ENCODE measurements at places on chromosomes 1 and 21.

DNA sequence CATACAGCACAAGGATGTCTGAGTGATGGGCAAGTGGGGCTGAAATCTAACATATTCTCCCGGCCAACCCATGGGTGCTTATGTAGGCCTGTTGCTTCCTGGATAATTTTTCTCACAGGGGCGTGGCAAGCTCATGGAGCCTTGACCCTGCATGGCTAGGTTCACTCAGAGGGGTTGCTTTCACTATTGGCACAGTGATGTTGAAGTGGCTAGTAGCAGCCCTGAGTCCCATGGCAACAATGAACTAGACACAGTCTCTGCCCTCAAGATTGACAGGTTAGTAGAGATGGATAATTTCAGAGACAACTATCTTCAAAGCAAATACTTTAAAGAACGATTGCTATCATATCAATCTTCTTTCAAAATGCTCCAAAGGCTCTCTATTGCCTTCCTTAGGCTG lies 6.5 kb upstream of the MAB21L3 start:
- no peak for DNase-seq

DNA sequence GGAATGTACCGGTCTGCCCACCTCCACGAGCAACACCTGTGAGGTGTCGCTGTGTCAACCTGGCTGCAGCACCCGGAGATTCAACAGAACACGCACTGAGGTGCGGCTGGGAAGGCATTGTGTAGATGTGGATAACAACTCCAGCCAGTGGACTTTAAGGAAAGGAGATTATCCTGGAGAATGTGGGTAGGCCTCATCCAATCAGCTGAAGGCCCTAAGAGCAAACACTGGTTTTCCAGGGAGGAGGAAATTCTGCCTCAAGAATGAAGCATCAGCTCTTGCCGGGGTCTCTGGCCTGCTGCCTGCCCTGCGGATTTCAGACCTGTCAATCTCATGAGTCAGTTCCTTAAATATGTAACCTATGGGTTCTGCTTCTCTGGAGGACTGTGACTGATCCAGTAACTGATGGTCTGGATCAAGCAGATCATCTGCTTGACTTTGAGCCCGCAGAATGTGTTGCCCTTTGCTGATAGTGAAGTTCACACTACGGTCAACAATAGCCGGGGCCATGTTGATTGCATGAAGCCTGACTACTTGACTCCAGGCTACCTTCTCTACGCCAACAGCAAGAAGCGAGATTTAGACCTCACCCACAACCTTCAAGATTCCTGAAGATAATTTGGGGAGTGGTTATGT lies 15.9 kb upstream of the PRDM15 start:
- DNase-seq: no peak

- DNase-seq: no peak
Observed at GRCh38 chr21:15455819-15456462, 273.8 kb upstream of the USP25 start.

DNA sequence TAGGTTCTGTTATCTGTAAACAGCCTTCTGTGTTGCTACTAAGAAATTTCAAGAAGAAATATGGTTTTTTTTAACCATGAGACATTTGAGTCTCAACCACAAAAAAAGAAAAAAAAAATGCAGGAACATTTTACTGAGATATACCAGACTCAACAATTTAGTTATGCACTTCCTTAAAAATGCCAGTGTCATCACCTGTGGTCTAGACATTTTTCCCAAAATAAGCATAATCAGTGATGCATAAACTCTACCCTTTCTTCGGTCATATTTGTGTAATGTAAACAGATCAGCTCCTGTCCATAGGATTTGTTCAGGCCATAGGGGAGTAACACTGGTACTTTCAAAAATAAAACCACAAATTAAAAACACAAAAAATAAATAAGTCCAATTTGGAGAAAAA lies 122.6 kb upstream of the TNFSF4 start:
- DNase-seq: peak; percentile 57

DNA sequence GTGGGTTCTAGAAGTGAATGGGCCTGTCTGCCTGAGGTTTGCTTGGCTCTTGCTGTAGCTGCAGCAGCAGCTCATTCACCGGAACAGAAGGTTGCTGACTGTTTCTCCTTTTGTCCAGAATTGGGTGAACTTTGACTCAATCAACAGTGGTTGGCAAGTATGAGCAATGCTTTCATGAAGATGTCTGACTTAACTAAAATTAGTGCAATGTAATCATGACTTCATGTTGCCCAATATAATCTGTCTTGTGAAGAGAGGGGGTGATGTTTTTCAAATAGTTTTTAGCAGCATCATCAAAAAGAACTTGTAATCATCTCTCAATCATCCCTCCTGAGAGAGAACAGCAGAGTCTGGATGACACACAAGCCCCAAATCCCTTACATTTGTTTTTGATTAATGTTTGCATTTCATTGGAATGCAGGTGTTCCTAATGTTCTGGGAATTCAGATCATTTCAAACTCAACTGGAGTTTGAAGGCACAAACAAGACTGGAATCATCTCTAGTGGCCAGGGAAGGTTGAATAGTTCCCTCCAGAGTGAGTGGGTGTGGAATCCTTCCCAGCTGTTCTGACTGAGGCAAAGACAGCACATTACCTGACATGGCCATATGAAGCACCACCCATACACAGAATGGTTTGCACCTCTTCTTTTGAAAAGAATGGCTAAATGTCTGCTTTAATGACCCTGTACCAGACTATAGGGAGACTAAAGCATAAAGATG lies 82.9 kb downstream of the HLX start:
- DNase-seq: no peak

- no peak for DNase-seq
Observed at GRCh38 chr1:230094746-230095145, 27.7 kb downstream of the GALNT2 start.

GRCh38 chr21:42039911-42040351 lies 29.8 kb upstream of the ZBTB21 start:
- DNase-seq: no peak

GRCh38 chr1:2320006-2320405 lies 71.3 kb downstream of the MORN1 start:
- no peak for DNase-seq

- DNase-seq: no peak
Observed at GRCh38 chr1:41835485-41835884, 83.2 kb downstream of the HIVEP3 start.

DNA sequence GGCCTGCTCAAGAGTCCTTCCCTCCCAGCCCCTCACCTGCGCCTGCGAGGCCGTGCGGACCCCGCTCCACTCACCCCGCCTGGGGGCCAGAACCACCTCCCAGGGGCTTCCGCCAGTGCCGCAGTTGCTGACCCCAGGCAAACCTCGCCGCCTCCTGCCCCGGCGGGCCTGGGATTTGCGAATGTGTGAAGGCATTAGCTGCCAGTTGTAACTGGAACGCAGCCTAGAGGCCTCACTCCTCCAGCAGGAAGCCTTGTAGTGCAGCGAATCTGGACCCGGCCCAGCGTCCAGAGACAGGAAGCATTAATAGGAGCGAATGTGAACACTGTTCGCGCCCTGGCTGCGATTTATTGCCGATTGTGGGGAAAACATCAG lies 140.9 kb upstream of the ARHGEF16 start:
- DNase-seq: no peak

- DNase-seq: no peak
Observed at GRCh38 chr1:193537266-193538002, 351.0 kb upstream of the B3GALT2 start.

DNA sequence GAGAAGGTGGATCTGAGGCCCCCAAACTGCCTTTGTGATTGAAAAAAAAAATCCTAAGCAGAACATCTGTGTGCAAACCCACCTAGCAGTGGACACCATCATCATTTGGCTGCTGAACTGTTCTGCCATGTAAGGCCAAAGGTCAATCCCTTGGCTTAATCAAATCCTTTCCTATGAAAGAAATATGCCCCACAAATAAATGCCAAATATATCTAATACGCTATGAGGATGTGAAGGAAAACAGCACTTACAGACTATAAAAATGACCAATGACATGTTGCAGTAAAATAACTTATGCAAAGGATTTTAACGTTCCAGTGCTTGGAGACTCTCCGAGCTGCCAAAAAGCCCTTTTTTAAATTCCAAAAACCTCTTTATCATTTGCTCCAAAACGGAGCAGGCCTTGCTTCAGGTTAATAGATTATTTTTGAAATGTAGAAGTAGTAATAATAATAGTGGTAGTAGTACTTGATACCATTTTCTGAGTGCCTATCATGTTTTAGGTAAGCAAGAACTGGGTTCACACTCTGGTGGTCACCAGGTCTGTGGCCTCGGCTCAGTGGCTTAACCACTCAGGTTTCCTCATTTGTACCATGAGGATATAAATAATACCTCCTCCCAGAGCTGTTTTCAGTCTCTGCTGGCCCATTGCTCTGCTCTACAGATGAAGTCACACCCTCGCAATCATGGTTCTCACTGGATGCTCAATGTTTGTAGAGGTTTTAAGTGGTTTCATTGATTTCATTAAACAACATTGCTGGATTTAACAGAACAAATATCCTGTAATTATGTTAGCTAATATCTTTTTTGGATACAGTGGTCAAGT lies 47.9 kb upstream of the EDEM3 start:
- no peak for DNase-seq

GRCh38 chr1:115977499-115978258 lies 1.4 kb downstream of the SLC22A15 start:
- peak; percentile 74 for DNase-seq

DNA sequence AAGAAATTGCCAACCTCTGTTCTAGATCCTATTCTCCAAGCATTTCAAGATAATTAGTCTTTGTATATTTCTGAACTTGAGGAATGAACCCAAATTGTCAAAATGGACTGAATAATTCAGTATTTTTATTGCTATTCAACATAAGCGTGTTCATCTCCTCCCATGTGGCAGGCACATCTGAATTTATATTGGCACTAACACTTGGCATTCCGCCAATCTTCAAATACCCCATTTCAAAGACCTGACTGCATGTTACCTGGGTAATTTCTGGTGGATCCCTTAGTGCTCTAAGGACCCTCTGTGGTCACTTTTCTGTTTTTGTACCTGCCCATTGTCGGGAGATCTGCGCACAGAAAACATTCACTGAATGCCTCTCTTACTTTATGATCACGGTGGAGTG lies 66.6 kb downstream of the BACE2 start:
- no peak for DNase-seq

GRCh38 chr1:111463029-111463683 lies 10.6 kb upstream of the C1orf162 start:
- no peak for DNase-seq

DNA sequence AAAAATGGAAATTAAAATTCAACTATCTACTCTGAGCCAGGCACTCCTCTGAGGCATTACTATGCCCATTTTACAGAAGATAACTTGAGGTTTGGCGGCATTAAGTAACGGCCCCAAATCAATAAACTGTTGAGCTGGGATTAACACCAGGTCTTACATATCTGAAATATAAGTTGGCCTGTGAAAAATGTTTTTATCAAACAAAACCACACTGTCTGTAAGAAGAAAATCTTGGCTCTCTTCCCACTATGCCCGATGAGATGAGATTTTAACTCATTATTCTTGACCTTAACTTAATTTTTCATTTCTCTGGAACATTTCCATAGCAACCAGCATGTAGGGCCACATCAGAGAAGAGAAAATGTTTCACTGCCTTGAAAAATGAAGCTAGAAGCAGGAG lies 21.8 kb downstream of the RC3H1 start:
- no peak for DNase-seq

- DNase-seq: peak; percentile 31
Observed at GRCh38 chr1:159826441-159827101, at the start of gene SLAMF8. TSS of gene SLAMF8 (plus strand) at chr1:159826873. CDS start at chr1:159826899, 26 bp downstream.

DNA sequence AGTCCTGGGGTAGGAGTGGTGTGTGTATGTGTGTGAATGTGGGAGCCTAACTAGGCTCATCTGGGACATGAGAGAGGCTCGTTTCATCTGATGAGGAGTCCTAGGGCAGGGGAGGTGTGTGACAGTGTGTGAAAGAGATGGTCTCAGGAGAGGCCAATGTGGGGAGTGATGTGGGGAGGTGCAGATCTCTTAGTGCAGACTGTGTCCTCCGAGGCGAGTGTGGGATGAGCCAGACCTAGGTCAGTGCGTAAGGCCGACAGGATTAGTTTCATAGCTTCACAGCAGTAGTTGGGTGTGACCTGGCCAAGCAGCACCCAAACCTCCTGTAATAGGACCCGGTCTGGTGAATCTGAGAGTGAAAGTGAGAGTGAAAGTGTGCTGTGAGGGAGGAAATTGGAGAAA lies 94.7 kb downstream of the LIPI start:
- no peak for DNase-seq

DNA sequence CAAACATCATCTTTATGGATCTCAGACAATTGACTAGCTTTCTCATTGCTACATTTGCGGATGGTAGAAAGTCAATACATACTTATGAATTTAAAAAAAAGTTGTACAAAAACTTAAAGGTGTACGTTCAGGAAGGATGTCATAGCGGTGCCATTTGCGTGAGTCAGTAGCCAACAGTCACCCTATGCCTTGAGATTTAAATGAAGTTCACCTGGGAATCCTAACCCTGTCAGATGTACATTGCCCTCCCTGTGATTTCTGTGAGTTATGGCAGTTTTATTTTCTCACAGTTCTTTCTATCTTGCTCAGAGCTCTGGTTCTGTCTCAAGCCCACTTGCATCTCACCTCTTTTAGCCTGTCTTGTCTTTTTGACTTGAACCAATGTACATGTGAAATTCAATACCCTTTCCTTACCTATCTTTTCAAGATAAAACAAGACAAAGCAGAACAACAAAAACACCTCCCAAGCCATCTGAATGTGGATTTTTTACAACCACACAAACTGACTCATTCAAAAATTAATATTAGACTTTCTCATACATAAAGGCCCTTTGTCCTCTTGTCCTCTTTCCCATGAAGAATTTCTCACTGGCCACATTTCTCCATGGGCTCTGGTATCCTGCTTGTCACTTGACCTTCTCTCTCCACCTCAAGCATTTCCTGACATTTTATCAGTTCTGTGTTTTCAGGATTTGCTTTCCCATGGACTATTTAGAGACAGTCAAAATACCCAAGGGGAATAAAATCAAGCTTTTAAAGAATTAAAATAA lies 25.3 kb upstream of the ZNF697 start:
- DNase-seq: no peak

DNA sequence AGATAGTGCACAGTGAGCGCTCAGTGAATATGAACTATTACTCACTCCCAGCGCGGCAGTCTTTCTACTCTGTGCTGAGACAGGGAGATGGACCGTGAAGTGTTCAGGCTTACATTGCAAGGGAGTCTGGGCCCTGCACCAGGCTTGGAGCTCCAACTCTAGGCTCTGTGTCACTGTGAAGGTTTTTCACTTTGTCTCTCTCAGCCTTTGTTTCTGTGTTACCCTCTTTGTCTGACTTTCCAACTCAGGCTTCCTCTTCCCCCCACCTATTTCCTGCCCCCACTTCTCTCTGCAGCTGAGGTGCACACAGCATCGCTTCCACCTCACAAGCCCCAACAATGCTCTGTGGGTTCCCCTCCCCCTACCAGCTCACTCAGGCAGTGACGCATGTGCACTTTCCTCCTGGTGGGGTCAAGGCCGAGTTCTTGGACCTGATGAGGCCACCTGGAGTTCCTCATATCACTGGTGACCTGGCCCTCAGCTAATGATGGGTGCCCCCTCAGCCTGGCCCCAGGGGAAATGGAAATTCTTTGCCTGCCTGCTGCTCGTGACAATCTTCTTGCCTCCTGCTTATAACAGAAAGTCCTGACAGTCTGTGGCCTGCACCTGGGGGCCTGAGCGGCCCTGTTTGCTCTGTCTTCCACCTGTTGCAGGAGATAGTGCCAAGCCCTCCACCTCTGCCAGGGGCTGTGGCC lies 1.1 kb upstream of the LCK start:
- DNase-seq: peak; percentile 74
